ENCODE measurements at places on chromosomes 13 and 19.
A peak's percentile ranks its signal among the peaks of the same experiment; 100 is the strongest.

DNA sequence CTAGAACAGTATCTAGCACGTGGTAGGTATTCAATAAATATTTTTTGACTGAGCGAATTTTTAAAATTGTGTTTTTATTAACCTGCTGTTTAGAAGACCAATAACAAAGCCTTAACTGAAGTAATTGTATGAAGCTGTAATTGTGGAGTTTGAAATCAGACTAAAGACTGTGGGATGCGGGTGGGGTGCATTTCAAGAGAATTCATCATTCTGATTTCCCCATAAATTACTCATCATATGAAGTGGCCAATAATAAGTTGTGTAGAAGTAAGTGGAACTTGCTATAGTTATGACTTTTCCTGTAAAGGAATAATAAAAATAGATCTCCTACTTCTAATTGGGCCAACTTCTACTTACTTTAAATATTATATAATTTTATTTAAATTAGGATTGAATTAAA, 449.3 kb downstream of the PCDH9 start:
- DNase-seq, result peak; percentile 42

- DNase-seq, result no peak
These were observed 31.6 kb upstream of the USP12 start for GRCh38 chr13:27203186-27203585.

- DNase-seq, result peak; percentile 47
These were observed at the start of gene TMEM272 for GRCh38 chr13:51844862-51845573. TSS of gene TMEM272 (minus strand) at chr13:51845177. CDS start at chr13:51838530, 6,647 bp downstream.

GRCh38 chr19:34559045-34559444, 77.5 kb downstream of the WTIP start:
- DNase-seq, result no peak

GRCh38 chr19:55350620-55351315, 3.8 kb downstream of the COX6B2 start:
- no peak for DNase-seq

DNA sequence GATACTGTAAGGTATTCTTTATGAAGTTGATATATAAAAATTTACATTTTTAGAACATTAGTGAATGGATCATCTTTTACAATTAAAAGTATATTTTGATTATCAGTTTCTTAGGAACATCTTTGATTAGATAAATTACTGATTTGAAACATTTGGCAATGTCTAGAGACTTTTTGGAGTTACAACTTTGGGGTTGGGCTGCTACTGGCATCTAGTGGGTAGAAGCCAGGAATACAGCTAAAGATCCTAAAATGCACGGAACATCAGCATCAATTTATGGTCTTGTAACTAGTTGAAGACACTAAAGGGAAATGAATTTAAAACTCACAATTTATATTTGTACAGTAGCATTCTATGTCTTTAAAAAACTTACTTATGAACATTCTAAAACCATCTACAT, 19.9 kb downstream of the POMP start:
- DNase-seq, result peak; percentile 25

DNA sequence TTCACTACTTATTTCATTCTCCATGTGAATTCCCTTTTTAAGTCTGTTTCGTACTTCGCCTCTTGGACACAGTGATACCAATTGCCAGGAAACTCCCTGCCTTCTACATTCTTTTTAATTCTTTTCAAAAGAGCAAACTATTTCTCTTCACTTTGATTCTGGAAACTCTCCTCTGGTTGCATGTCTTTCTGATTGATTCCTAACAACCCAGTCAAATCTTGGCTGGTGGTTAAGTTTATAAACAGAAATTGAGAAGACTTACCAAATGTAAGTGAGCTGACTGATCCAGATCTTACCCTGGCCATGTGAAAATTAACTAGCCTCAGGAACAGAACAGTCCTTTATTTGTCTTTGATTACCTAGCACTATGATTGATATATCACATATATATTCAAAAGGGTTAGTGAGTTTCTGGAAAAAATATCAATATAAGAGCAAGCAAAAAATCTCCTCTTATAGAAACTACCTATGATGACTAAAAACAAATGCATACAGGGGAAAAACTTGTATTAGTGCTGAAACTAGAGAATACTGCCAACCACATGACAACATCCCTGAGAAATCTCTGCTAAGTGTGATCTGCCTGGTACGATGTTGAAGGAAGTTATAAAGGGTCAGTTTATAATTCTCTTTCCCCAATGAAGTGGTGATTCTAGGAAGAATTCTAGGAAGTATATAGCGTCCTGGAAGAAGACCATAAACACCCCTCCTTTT, 152.6 kb upstream of the HTR2A start:
- peak; percentile 32 for DNase-seq

DNA sequence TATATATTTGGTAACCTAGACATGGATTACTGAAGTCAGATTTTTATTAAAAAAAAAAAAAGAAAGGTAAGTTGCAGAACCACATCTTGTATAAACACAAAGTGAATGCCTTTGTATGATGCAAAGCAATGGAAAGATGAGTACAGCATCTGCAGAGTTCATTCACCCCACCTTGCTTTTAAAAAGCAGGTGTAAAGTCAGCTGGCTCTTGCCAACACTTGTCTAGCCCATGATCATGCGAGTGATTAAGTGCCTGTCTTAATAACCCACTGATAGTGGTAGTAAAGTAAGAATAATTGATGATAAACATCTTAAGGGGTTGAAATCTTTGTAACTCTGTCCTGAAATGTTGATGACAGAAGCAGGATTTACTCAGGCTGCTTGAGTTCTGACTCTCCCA, 710.4 kb downstream of the EFNB2 start:
- no peak for DNase-seq

DNA sequence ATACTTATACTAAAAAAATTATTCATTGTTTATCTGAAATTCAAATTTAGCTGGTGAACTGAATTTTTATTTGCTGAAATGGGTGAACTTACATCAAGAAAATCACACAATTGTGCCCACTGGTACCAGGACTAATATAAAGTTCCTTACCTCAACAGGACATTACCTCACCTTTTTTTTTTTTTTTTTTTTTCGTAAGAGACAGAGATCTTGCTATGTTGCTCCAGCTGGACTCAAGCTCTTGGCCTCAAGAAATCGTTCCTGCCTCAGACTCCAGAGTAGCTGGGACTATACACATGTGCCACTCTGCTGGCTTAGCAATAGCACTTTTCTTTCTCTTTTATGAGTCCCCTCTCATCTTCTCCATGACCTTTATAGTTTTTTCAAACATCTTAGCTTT, 22.5 kb upstream of the NDFIP2 start:
- DNase-seq, result no peak

DNA sequence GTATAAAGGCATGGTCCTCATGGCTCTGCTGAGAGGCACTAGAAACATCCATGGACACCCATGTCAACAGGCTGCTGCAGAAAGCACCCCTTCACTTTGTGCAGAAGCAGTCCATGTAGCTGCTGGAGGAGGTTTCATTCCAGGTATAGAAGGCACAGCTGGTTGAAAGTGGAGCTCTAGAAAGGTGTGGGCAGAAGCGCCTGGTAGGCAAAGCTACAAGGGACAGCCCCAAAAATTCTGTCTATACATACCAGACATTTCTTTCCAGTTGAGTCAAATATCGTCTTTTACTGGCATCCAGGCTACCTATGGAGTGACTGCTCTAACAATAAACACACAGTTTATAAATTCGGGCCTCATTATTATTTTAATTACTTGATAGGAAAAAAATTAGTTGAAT, 129.3 kb downstream of the ENOX1 start:
- no peak for DNase-seq

- DNase-seq, result peak; percentile 49
These were observed 1.0 kb downstream of the KDM4B start for GRCh38 chr19:4969772-4970531.

DNA sequence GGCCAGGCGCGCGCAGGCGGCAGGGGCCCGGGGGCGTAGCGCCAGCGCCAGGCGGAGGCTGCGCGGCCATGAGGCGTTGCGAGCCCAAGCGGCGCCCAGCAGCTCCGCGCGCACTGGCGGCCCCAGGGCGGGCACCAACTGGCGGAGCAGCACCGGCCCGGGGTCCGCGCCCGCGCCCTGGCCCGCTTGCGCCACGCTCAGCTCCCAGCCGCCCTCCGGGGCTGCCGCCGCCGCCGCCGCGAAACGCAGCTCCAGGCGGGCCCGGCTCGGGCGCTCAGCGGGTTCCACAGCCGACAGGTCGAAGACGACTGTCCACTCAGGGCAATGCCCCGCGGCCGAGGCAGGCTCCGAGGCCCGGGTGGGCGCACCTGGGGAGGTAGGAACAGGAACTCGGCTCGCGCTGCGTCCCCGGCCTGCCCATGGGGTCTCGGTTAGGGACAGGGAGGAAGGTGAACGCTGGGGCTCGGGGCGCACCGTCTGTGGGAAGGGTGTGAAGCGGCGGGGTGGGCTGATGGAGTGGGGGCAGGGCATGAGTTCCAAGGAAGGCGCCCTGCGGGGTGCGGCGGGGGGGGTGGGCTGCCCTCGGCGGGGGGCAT, 26.8 kb downstream of the CERS1 start:
- no peak for DNase-seq

- DNase-seq, result no peak
These were observed 10.8 kb downstream of the TNFAIP8L1 start for GRCh38 chr19:4650159-4650558.

GRCh38 chr13:62185631-62186255, 770.1 kb upstream of the PCDH20 start:
- DNase-seq, result no peak

- peak; percentile 61 for DNase-seq
These were observed 619.8 kb downstream of the DCT start for GRCh38 chr13:93859716-93860115.

GRCh38 chr13:33205804-33206221, 79.7 kb downstream of the STARD13 start:
- DNase-seq, result peak; percentile 82

GRCh38 chr13:76971851-76972829, 19.7 kb upstream of the CLN5 start:
- DNase-seq, result peak; percentile 38

DNA sequence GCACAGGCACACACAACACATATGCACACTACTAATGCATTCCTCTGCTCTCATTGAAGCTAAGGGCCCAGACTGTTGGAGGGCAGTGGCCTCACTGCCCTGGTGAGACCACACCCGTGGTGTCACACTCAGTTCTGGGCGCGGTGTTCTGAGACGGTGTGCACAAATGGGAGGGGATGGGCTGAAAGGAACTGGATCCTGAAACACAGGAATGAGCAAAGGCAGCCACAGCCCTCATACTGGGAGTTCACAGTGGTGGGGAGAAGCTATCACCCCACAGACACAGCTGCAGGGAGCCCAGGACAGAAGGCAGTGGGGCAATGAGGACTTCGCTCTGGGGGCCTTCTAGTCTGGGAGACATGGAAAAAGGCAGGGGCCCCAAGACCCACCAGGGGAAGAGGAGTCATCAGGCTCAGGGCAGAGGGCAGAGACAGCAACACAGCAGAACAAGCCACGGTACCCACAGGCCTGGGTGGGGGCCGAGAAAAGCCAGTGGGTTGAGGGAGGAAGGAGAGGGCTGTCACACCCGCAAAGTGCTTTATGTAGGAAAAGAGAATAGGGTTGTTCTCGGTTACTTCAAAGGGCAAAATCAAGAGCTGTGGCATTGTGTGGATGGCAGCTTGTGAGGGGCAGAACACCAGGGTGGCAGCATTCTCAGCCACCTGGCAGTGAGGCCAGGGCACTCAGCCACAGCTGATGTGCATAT, 75.4 kb upstream of the GPR183 start:
- DNase-seq, result no peak

- no peak for DNase-seq
These were observed 4.8 kb downstream of the GPR42 start for GRCh38 chr19:35375505-35376307.

DNA sequence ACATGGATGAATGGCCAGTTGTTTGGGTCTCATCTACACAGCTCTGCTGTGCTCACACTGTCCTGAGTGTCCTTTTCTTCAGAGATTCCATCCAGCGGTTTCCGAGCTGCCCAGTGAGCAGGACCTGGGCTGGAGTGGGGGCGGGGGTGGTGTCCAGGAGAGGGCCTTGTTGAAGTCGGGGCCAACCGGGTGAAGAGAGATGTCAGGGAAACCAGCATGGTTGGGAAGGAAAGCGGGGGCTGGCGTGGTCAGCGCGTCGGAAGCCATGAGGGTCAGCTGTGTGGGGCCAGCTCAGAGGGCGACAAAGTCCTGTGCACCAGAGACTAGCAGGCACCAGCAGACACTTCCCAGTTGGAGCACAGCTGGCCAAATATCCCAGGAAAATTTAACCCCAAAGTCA, 37.8 kb upstream of the SOX1 start:
- DNase-seq, result no peak

GRCh38 chr13:112743451-112744167, 53.8 kb downstream of the ATP11A start:
- DNase-seq, result no peak

DNA sequence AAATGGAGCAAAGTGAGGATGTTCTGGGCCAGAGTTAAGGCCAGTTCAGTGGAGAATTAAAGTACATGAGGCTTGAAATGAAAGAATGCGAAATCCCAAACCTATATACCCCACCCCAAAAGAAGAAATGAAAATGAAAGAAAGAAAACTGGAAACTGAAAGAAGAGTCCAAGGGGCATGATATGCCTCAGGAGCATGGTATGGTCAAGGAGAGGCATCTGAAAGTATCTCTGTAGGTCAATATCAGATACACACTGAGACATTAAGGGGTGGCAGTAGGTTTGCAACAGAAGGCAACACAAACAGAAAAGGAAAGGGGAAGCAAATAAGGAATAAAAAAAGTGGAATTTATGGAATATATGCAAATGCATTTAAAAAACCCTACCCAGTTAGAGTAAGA, 166.5 kb downstream of the COG6 start:
- no peak for DNase-seq

GRCh38 chr13:68810660-68811059, 1297.0 kb upstream of the ATXN8OS start:
- DNase-seq, result no peak

GRCh38 chr13:111916201-111916600, 150.7 kb upstream of the SOX1 start:
- no peak for DNase-seq

DNA sequence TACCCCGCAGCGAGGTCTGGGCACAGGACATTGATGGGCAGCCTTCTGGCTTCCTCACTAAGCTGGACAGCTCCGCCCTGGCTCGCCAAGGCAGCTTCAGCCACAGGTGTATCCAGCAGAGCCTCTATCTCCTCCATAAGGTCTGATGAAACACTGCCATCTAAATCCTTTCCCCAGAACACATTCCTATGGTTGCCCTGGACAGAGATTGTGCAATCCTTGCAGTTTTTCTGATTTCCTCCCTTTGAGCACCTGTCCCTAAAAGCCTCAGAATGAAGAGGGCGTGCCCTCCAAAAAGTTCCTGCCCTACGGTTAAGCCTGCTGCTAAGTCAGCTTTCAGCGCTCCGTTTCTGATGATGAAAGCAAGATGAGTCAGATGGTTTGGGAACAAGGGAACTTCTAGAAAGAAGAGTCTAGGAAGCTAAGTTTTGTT, 21.0 kb downstream of the CLEC4M start:
- peak; percentile 69 for DNase-seq

DNA sequence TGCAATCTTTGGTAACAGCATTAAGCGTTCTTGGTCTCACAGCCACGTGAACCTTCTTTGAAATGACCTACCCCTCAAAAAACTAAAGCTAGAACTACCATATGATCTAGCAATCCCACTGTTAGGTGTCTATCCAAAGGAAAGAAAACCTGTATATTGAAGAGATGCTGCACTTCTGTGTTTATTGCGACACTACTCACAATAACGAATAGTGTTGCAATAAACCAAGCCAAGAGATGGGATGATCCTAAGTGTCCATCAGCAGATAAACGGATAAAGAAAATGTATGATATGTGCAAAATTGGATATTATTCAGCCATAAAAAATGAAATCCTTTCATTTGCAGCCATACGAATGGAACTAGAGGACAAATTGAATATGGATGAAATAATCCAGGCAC, 637.9 kb downstream of the EFNB2 start:
- DNase-seq, result no peak
